Transverse colon (tissue), 4 donors: ENCODE measurements at places on chromosomes 5 and 9. TPM values are rescaled to one million over a fixed set of nuclear protein-coding genes. Genes with fewer than 3 reads are reported as not detected.

GRCh38 chr5:143585970-143586369 is 182.5 kb upstream of the NR3C1 start:
- no peak overlapping the region for H3K27ac ChIP-seq
- H3K27me3 ChIP-seq, result no peaks in the 10 kb centered on the region
- H3K36me3 ChIP-seq, result no peaks in the 10 kb centered on the region
- H3K4me1 ChIP-seq, result no peaks in the 10 kb centered on the region
- no peak overlapping the region for H3K4me3 ChIP-seq

GRCh38 chr9:91253488-91253887 is 108.2 kb downstream of the AUH start:
- DNase-seq, result no peak
- H3K4me1 ChIP-seq, result no peaks in the 10 kb centered on the region
- H3K27me3 ChIP-seq, result no peaks in the 10 kb centered on the region

Gene SLCO6A1
- not detected for total RNA-seq

- peak; percentile 47 for DNase-seq
- H3K4me1 ChIP-seq, result no peaks in the 10 kb centered on the region
- no peak overlapping the region for H3K27ac ChIP-seq
These were observed 64.7 kb downstream of the STK10 start for GRCh38 chr5:172123269-172123692.

Gene WNK2
- total RNA-seq, result 133 TPM

Gene IL13
- total RNA-seq, result not detected

Gene HTR1A
- total RNA-seq, result not detected

DNA sequence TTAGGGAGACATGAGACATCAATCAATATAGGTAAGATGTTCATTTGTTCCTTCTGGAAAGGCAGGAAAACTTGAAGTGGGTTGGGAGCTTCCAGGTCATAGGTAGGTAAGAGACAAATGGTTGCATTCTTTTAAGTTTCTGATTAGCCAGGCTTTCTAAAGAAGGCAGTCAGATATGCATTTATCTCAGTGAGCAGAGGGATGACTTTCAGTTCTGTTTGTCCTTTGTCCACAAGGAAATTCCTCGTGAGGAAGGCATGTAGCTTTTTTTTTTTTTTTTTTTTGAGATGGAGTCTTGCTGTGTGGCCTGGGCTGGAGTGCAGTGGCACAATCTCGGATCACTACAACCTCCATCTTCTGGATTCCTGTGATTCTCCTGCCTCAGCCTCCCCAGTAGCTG is 155.3 kb upstream of the ABCA1 start:
- no peak overlapping the region for H3K27ac ChIP-seq
- no peaks in the 10 kb centered on the region for H3K36me3 ChIP-seq
- H3K4me3 ChIP-seq, result no peak overlapping the region
- no peaks in the 10 kb centered on the region for H3K27me3 ChIP-seq

DNA sequence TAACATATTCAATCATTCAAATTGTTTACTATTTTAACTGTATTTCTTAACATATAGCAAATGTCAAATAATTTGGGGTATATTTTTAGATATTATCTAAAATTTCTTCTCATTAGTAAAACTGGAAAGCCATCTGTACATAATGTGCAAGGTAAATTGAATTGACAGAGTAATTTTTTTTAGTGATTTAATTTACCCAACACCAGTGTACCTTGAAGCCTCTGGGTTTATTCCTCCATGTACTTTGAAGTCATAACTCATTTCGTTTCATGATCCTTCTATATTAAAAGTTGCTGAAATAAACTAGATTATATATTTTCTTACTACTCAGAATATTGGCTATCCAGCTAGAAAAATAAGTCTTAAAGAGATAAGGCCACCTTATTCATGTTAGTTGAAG is 674.9 kb downstream of the PRR16 start:
- H3K4me1 ChIP-seq, result no peaks in the 10 kb centered on the region
- H3K27me3 ChIP-seq, result no peaks in the 10 kb centered on the region

DNA sequence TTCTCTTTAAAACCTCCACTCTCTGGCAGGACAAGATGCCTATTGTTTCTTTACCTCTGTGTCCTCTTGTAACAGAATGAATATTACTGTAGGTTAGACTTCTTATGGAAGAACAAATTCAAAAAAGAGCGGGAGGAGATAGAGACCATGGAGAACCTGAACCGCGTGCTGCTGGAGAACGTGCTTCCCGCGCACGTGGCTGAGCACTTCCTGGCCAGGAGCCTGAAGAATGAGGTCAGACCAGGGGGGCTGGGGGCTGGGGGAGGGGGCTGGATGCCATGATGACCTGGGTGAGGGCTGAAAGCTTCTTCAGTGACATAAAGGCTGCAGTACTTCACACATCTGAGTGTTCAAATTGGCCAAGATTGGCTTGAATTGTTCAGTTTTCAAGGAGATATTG is 61.4 kb downstream of the CFAP90 start:
- no peak overlapping the region for H3K27ac ChIP-seq
- no peak for DNase-seq
- no peak overlapping the region for H3K4me3 ChIP-seq
- H3K4me1 ChIP-seq, result no peaks in the 10 kb centered on the region
- no peaks in the 10 kb centered on the region for H3K27me3 ChIP-seq

Gene LRRC19
- total RNA-seq, result 93.5 TPM

DNA sequence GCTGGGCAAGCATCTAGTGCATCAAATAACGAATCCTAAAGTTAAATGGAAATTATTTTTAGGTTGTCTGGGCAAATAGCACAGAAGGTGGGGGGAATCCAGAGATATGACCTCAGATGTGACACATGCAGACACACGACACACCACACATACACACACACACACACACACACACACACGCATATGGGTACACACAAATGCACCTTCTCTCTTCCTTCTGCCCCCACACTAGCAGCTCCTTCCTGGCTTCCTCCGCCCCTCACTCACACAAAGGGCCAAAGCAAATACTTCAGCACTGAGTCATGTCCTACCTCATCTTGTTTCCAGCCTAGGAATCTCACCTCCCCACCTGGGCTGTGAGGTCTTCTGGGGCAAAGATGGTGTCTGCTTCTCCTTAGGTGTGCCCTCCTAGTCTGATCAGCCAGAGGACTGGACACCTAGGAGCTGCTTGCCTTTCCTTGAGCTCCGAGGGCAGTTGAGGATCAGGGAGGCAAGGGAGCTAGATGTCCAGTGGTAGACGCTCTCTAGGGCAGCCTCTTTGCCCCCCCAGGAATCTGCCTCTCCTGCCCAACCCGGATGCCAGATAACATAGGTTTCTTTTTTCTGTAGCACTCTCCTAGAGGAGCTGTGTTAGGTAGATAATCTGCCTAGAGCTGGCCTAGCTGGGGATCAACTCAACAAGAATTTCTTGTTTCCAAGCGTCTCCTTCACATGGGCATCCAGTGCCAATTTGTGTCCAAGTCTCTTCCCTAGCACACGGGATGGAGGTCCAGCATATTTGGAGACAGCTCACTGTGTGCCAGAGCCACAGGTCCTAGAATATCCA is 14.3 kb upstream of the JADE2 start:
- no peaks in the 10 kb centered on the region for H3K36me3 ChIP-seq
- H3K4me3 ChIP-seq, result no peak overlapping the region
- H3K27ac ChIP-seq, result peak overlapping the region; percentile 78

- no peak for DNase-seq
- H3K4me3 ChIP-seq, result peak overlapping the region; percentile 65
- H3K4me1 ChIP-seq, result peaks cover 17% of the 10 kb centered on the region
- H3K27ac ChIP-seq, result peak overlapping the region; percentile 96
- no peaks in the 10 kb centered on the region for H3K36me3 ChIP-seq
- no peaks in the 10 kb centered on the region for H3K27me3 ChIP-seq
These were observed 478 bp upstream of the SETD9 start for GRCh38 chr5:56908942-56909293.

GRCh38 chr5:136027311-136027710 is 1.5 kb upstream of the TGFBI start:
- no peaks in the 10 kb centered on the region for H3K36me3 ChIP-seq
- H3K27me3 ChIP-seq, result peaks cover 9% of the 10 kb centered on the region
- H3K4me1 ChIP-seq, result peaks cover 21% of the 10 kb centered on the region
- no peak overlapping the region for H3K27ac ChIP-seq
- no peak for DNase-seq

GRCh38 chr5:144139586-144139985 is 30.9 kb downstream of the YIPF5 start:
- no peak overlapping the region for H3K4me3 ChIP-seq
- no peak overlapping the region for H3K27ac ChIP-seq
- H3K27me3 ChIP-seq, result no peaks in the 10 kb centered on the region
- H3K36me3 ChIP-seq, result no peaks in the 10 kb centered on the region
- no peaks in the 10 kb centered on the region for H3K4me1 ChIP-seq

Gene WNT8A
- not detected for total RNA-seq

Gene ERAP2
- 33.6 TPM for total RNA-seq

Gene C9orf50
- total RNA-seq, result not detected

GRCh38 chr9:13816837-13817236 is 497.1 kb downstream of the NFIB start:
- H3K27me3 ChIP-seq, result no peaks in the 10 kb centered on the region
- H3K4me3 ChIP-seq, result no peak overlapping the region
- no peaks in the 10 kb centered on the region for H3K36me3 ChIP-seq
- H3K4me1 ChIP-seq, result no peaks in the 10 kb centered on the region
- DNase-seq, result no peak

DNA sequence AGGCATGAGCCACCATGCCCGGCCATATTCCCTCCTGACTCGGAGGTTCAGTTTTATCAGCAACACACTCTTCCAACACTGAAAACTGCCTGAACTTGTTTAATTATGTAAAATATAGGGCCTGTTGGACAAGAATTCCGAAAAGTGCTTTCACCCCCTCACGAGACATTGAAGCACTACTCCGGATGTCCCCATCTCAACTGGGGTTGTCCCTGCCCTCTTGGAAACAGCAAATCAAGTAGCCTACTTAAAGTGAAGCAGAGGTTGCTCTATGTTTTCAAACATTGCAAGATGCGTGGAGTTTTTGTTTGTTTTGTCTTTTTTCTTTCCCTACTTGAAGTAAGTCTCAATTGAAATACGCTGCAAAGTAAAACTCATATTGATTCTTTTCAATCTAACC is 7.6 kb downstream of the PTGER4 start:
- peaks cover 70% of the 10 kb centered on the region for H3K4me1 ChIP-seq
- H3K4me3 ChIP-seq, result no peak overlapping the region
- H3K27ac ChIP-seq, result peak overlapping the region; percentile 96
- no peak for DNase-seq
- no peaks in the 10 kb centered on the region for H3K27me3 ChIP-seq
- H3K36me3 ChIP-seq, result no peaks in the 10 kb centered on the region

DNA sequence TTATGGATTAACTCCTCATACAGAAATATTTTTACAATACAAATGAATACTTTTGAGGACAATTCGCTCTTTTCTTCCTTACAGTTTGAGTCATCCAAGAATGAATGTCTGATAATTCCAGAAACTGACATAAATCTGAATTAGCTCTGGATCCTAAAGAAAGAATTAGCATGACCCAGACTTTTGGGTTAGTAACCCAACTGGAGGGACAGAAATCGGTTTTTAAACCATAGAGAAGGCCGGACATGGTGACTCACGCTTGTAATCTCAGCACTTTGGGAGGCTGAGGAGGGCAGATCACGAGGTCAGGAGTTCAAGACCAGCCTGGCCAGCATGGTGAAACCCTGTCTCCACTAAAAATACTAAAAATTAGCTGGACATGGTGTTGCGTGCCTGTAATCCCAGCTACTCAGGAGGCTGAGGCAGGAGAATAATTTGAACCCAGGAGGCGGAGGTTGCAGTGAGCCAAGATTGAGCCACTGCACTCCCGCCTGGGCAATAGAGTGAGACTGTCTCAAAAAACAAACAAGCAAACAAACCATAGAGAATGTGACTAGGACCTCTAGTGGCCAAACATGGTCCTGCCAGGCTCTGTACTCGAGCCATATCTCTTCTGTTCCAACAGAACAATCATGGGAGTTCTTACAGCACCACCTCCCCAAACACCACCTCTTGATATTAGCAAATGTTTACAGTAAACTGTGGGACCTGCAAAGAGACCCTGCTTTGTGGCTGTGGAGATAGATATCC is 44.8 kb downstream of the LURAP1L start:
- peaks cover 39% of the 10 kb centered on the region for H3K4me1 ChIP-seq
- DNase-seq, result peak; percentile 19
- no peaks in the 10 kb centered on the region for H3K36me3 ChIP-seq
- no peak overlapping the region for H3K4me3 ChIP-seq
- peak overlapping the region; percentile 82 for H3K27ac ChIP-seq
- H3K27me3 ChIP-seq, result no peaks in the 10 kb centered on the region

GRCh38 chr9:116544896-116545295 is 142.2 kb upstream of the TRIM32 start:
- H3K36me3 ChIP-seq, result no peaks in the 10 kb centered on the region
- H3K27ac ChIP-seq, result no peak overlapping the region
- no peaks in the 10 kb centered on the region for H3K27me3 ChIP-seq
- no peak overlapping the region for H3K4me3 ChIP-seq

DNA sequence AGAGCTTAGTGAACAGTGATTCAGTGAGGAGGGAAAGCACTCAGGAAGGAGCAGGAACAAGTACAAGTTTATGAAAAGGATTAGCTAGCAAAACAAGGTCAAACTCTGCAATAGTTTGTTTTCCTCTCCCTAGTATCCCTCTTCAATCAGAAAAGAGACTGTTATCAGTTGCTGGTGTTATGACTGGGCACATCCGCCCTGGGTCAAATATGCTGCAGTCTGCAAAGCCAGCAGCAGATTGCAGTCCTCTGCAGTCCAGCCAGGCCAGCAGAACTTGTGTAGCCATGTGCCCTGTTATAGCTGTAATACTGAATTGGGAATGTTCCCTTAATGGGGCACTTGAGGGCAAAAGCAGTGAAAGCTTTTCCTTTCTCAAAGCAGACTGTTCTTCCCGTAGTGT is 12.0 kb downstream of the PCDHAC2 start:
- no peak overlapping the region for H3K4me3 ChIP-seq
- no peaks in the 10 kb centered on the region for H3K36me3 ChIP-seq
- no peaks in the 10 kb centered on the region for H3K27me3 ChIP-seq
- H3K4me1 ChIP-seq, result no peaks in the 10 kb centered on the region

DNA sequence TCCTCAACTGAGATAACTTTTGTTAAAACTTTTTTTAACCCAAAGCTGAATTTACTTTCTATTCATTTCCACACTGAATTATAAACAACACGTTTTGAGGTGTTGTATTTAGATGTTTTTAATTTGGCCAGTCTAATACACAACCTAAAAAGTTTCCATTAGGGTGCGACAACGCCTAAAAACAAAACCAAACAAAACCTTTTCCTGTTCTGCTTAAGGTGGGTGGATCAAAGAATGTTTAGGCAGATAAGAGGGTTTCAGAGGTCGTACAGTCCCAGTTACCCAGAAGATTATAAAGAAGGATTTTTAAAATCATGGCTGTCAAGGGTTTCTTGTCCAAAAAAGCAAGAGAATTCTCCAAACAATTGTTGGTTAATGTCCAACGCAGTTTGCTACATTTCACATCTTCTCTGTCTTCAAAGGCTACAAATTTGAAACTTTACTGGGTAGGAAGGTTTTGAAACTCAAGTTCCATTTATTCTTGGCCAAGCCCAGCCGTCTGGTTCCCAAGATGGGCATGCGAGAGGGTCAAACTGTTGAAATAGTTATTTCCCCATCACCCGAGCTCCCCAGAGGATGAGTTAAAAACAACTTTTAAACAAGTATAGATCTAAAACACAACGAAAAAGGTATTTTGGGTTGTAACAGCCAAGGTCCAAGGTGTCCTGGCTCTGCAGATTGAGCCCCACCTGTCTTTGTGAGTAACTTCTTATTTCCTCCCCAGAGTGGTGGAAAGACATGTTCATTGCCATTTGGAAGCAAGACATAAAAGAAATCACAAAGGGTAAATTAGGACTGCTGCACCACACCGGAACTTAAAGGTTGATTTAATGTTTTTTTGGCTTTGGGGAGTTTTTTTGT is 122.8 kb upstream of the MAP3K1 start:
- no peaks in the 10 kb centered on the region for H3K36me3 ChIP-seq
- no peak for DNase-seq
- no peaks in the 10 kb centered on the region for H3K4me1 ChIP-seq
- no peak overlapping the region for H3K27ac ChIP-seq
- no peak overlapping the region for H3K4me3 ChIP-seq
- H3K27me3 ChIP-seq, result no peaks in the 10 kb centered on the region

GRCh38 chr5:122351416-122352157 is 39.5 kb downstream of the SNCAIP start:
- no peaks in the 10 kb centered on the region for H3K4me1 ChIP-seq
- peak overlapping the region; percentile 27 for H3K27ac ChIP-seq
- DNase-seq, result no peak
- no peaks in the 10 kb centered on the region for H3K27me3 ChIP-seq
